ENCODE measurements at places on chromosomes 3 and 15. TPM values are rescaled to one million over a fixed set of nuclear protein-coding genes. Genes with fewer than 3 reads are reported as not detected.

TTLL3 gene
- total RNA-seq = 11.3 TPM

- DNase-seq = no peak
Observed at GRCh38 chr3:151839313-151839631, 25.4 kb downstream of the AADAC start.

- no peak for DNase-seq
Observed at GRCh38 chr3:105811518-105812193, 57.2 kb downstream of the CBLB start.

DNA sequence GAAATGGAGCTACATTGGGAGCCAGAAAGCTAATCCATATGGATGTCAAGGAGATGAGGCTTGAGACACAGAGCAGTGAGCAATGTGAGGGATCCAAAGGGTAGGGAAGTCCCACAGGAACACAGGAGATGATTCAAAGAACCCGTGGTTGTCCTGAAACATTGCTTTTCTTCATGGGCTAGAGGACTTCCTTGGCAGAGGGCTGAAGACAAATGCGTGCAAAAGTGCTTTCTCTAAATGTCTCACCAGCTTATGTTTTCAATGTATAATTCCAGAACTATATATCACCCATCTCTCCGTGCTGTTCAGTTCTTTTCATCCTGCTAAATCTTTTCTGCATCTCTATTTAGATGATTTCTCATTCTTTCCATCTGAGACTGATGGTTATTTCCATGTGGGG, 46.0 kb upstream of the GOLGA8A start:
- no peak for DNase-seq

DNA sequence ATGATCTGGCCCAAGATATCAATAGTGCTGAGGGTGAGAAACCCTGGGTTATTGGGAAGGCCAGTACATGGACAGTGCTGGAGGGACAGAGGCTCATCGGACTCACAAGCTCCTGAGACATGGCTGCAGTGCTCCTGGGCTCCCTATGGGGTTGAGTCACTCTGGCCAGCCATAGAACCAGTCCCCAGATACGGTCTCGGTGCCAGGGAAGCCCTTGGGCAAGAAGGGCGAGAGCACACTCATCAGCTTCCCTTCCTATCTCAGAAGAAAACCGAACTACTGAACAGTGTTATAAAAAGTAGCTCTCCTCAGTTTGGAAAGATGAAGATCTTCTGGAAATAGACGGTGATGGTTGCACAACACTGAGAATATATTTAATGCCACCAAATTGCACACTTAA, 34.4 kb downstream of the POC1A start:
- no peak for DNase-seq
